LoVo (cell line): ENCODE measurements at places on chromosomes 7 and 10.
A peak's percentile ranks its signal among the peaks of the same experiment; 100 is the strongest.

- no peak for DNase-seq
These were observed 144.0 kb upstream of the NPY start for GRCh38 chr7:24140001-24140400.

DNA sequence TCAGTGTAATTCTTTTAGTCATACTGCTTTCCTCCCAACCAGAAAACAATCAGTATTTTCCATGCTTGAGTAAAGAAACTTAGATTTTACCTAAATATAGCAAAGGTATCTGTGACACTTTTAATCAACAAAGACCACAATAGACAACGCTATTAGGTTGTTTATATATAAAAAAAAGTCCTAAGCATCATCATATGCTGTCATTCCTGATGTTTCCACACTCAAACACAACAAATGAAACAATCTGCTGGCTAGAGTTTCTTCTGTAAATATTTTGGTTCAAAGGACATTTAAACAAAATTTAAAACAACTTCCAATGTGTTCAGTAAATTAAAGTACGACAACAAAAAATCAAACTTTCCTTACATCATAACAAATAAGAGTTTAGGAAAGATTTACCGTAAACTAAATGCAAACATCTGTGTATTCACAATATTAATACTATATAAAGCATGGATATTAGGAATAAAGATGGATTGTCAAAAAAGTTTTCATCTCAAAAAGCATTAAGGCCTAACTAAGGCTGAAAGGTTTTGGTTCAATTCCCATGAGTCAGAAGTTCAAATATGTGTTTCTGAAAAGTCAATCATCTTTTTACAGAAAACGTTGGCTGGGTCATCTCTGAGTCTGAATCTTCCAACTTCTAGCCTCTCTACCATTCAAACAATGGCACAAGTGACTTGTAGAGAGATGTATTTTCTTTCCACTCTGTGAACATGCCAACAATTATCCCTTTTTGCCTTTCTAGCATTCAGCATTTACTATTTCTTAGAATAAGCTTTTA is 157.1 kb downstream of the CRPPA start:
- DNase-seq, result no peak

- DNase-seq, result no peak
These were observed 17.6 kb upstream of the GPR146 start for GRCh38 chr7:1026721-1027161.

- DNase-seq, result no peak
These were observed 36.2 kb downstream of the SYPL1 start for GRCh38 chr7:106075937-106076336.

DNA sequence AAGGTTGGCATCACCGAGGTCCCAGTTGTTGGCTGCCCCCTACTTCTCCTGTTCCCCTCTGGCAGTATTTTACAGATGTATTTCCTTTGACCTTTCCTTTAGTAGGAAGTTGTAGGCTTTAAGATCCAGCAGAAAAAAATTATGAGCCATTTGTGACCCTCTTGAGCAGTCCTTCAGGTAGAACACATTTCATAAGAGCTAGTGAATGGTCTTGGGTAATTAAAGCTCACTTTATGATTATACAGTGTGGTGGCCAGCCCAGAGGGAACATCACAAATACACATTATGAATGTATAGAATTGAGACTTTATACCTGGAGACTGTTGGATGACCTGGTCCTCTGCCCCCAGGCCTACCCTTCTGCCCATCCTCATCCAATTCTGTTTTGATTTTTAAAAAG is 57.0 kb downstream of the KAT6B start:
- no peak for DNase-seq

GRCh38 chr10:90430186-90430585 is 427.7 kb downstream of the HTR7 start:
- no peak for DNase-seq

- DNase-seq, result no peak
These were observed 23.6 kb downstream of the SLC35B4 start for GRCh38 chr7:134293002-134293740.

DNA sequence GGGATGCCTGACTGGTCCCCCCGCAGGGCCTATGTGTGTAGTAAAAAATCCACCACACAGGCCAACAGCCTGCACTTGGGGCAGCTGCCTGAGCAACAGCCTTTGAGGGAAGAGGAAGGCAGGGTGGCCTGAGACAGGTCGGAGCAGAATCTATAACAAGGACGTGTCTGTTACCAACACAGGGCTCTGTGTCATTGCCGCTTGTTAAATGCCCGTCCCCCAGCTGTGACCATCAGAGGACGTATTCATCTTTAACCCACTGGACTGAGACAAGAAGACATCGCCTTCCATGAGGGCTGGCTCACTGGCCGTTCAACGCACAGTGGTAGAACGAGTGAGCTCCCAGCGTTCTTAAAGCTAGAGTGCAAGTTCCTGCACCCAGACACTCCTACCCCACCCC is 7.8 kb downstream of the PDIA4 start:
- no peak for DNase-seq

DNA sequence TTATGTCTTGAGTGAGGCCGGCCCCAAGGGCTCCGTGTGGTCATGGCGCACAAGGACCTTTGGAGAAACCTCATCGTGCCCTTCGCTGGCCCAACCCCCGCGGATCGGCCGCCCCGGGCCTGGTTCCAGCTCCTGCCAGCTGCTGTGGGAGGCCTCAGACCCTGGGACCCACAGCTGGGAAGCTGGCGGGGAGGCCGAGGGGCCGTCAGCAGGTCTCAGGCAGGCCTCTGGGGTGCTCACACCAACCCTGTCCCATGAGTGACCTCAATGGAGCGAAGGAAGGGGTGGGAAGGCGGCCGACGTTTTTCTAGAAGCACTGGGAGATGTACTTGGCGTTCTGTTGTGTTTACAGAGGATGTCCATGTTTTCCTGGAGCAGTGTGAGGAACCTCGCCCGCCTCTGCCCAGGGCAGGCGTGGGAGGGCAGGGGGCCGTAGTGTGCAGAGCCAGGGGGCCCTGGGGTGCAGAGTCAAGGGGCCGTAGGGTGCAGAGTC is 18.6 kb upstream of the ADGRA1 start:
- DNase-seq, result no peak

DNA sequence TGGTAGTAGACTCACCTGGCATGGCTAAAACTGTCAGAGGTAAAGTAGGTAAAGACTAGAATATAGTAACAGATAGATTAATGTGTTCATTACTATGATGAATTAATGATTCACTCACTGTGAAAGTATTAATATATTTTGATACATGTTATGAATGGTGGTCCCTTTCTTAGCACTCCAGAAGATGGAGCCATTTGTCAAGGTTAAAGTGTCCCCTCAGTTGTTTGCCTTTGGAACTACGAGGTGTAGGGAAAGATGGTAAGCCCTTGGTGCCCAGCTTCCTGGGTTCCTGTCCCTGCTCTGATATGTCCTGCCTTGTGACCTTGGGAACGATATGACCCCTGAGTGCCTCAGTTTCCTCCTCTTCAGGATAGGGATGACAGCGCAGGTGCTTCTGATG is 49.4 kb downstream of the HTRA1 start:
- no peak for DNase-seq

GRCh38 chr7:1250901-1251300 is 18.2 kb downstream of the UNCX start:
- DNase-seq, result no peak

DNA sequence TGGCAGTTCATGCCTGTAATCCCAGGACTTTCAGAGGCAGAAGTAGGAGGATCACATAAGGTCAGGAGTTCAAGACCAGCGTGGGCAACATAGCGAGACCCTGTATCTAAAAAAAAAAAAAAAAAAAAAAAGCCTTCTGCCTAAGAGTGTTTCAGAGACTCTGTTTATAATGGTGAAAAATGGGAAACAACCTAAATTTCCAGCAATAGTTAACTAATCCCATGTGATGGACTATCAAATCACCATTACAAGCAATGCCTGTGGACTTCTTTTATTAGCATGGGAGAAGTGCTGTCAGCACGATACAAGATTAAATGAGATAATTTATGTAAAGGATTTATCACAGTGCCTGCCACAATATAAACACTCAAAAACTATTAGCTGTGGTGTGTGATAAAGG is 67.5 kb upstream of the CUX1 start:
- no peak for DNase-seq

DNA sequence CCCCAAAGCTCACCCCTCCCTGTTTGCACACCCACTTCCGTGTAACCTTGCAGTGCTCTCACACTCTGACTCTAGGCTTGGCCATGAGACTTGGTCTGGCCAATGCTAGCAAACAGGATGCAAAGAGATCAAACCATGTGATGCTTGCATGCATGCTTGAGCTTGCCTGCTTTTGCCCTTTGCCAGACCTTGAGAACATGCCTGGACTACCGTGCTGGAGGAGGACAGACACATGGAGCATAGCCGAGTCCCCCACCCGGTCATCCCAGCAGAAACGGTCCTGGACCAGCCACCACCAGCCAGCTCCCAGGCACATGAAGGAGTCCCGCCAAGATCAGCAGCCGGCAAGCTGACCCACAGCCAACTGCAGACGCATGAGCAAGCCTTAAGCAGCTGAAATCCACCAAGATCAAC is 23.4 kb downstream of the PYROXD2 start:
- DNase-seq, result no peak

- no peak for DNase-seq
These were observed 35.1 kb downstream of the EGFR start for GRCh38 chr7:55053651-55054571.

GRCh38 chr10:111831058-111831457 is 352.5 kb downstream of the GPAM start:
- no peak for DNase-seq

DNA sequence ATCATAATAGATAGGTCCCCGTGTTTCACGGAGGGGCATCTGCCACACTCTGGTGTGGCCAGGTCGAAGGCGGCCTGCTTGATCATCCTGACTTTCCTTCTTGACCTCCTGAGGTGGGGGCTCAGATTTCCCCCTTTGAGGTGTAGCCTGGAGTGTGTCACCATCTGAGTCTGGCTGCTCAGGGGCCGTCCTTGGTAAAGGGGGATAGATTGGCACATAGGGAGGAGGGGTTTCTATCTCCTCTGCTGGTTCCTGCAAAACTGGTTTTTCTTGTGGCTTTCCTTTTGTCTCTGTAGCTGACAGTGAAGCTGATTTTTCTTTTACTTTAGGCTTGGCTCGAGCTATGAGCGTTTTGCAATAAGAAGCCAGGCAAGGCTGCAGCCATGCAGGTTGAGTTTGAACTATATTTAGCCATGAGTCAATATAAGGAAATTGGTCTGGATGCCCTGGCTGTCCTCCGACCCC is 7.1 kb upstream of the ZNF117 start:
- DNase-seq, result peak; percentile 67

GRCh38 chr7:43906331-43907010 is at the start of gene URGCP:
Gene URGCP (minus strand): TSS chr7:43906596. CDS start chr7:43906575, 21 bp downstream.
- DNase-seq, result peak; percentile 52

DNA sequence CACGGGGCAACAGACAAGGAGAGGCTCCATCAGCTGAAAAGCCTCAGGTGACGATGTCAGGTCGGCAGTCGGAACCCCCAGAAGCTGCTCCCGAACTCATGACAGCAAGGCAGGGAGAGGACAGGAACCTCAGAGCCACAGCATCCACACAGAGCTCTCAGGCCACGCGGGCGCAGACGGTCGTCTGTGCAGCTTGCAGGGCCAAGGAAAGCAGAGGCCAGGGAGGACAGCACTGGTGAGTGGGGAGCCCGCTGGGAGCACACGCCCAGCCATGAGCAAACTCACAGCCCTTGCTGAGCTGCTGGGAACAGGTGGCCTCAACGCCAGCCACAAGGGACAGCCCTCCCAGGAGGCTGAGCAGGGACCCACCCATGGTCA is 138.9 kb downstream of the MAD1L1 start:
- DNase-seq, result no peak

GRCh38 chr7:20226860-20227259 is 9.7 kb upstream of the MACC1 start:
- DNase-seq, result no peak

DNA sequence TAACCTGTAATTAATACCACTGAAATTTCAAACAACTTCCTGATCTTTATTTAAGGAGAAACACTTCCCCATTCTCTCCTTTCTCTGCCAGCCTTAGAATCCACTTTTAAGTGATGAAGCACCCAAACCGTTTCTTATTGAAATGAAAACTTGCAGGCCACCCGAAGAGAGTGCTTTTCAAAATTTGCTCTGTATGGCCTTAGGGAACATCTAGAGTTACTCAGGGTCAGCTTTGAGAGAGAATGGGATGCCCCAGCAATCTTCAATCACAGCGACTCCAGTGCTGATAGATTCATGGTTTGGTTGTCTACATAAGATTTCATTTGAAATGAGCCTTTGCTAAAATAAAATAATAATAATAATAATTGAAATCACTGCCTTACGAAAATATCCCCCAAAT is 323.1 kb downstream of the PCLO start:
- DNase-seq, result no peak

GRCh38 chr10:95758351-95759025 is 2.5 kb downstream of the ENTPD1 start:
- DNase-seq, result no peak

GRCh38 chr10:49237985-49238384 is 49.8 kb upstream of the TMEM273 start:
- no peak for DNase-seq

GRCh38 chr10:128811511-128811910 is 655.5 kb upstream of the MGMT start:
- DNase-seq, result no peak

DNA sequence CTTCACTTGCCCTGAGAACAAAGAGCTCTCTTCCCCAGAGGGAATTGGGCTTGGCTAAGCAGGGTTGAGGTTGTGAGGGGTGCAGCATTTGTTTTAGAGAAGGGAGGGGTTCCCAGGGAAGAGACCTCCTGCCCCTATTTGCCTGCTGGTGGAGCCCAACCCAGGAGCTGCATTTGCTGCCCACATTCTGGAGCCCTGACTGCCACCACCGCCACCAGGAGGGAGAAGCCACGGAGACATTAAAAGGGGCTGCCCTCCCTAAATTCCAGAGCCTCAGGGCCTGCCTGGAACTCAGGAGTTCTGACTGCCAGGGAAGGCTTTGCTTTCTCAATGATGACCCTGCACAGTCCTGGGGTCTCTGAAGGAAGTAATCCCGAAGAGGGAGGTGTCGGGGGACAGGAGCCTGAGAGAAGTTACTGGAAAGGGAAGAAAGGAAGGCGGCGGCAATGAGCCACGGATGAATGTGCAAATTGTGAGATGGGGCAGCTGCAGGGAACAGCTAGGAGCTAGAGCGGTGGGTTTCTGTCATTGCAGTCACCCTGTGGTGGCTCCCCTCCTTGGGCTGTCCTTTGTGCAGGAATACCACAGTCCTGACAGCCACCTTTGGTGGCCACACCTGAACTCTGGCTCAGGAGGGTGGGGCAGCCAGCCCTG is 51.3 kb downstream of the NEURL1 start:
- no peak for DNase-seq

- no peak for DNase-seq
These were observed 450.9 kb upstream of the MKI67 start for GRCh38 chr10:128576943-128577670.

DNA sequence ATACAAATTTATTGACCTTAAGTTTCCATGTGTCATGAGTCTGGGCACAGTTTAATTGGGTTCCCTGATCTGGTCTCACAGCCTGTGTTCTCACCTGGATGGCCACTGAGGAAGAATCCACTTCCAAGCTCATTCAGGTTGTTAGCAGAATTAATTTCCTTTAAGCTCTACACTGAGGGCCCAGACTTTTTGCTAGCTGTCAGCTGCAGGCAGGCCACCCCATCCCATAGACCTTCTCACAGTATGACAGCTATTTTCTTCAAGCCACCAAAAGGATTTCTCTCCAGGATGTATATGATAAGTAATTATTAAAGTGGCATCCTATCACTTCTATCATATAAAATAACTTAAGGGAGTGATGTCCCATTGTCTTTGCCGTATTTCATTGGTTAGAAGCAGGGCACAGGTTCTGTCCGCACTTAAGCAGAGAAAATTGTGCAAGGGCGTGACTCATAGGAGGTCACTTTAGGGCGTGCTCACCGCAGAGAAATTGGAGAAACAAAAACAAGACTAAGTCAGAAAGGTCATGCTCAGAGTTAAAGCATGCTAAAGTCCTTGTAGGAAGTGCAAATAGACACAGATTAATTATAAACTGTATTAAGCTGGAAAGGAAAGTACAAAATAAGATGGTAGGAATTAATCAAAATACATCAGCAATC is 109.9 kb downstream of the AHR start:
- DNase-seq, result peak; percentile 93
